ENCODE measurements at places on chromosomes 1 and 21.

DNA sequence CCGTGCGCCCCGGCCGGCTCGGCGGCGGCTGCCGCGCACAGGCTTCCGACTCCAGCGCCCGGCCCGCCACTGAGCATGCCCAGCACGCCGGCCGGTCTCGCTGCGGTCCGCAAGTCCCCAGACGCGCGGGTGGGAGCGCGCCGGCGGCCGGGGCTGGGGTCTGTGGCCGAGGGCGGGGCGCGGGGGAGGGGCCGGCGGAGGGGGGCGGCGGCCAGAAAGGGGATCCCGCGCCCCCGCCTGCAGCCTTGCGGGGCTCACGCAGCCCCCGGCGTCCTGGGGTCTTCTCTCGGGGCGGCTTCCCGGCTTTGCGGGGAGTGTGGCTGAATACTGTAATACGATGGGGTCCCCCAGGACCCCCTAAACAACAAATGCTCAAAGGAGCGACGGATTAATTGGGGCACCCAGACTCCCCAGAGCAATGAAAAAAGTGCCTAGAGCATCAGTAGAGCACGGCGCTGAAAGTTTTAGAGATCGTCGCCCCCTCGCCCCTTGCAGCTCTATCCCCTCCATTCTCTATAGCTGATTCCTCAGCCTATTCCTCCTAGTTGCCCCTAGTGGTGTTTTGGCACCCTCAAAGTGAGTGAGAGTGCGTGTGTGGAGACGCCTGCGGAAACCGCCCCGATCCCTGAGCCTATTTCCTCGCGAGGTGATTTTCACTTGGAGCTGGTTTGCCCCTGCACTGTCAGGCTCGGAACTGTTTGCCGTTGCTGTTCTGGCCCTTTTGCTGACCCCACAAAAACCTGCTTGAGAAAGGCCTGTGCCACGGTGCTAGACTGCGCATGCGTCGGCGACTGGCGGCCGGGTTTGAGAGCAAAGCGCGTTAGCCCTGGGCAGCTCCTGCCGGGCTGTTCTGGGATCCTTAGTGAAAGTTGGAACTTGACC, at the start of gene VAV3:
TSS of gene VAV3 (minus strand) at position 71 of the 882 bp plus-strand sequence. CDS start 311 bp downstream, outside the sequence.
- DNase-seq = no peak

DNA sequence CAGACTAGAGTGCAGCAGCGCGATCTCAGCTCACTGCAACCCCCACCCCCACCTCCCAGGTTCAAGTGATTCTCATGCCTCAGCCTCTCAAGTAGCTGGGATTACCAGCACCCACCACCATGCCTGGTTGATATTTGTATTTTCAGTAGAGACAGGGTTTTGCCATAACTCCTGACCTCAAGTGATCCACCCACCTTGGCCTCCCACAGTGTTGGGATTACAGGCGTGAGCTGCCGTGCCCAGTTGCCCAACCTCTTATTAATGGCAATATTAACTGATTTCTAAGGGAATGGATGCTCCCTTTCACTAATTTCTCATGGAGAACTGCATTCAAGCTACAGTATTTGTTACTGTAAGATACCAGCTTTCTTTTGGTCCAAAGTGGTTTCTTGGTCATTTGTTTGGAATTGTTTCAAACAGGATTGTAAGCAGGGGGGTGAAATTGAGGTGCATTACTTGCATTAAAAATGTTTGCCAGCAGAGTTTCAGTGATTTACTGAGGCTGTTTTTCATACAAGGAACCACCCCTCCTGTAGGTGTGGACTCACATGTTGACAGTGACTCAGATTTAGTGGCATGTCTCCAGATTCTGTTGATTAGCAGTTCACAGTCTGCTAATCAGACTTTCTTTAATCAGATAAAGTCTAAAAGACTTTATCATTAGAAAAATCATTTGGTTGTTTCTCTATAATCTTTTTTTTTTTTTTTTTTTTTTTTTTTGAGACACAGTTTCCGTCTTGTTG, 3.9 kb upstream of the TGFBR3 start:
- DNase-seq = no peak

GRCh38 chr1:48524892-48525467, 53.0 kb upstream of the SPATA6 start:
- DNase-seq = peak; percentile 2

DNA sequence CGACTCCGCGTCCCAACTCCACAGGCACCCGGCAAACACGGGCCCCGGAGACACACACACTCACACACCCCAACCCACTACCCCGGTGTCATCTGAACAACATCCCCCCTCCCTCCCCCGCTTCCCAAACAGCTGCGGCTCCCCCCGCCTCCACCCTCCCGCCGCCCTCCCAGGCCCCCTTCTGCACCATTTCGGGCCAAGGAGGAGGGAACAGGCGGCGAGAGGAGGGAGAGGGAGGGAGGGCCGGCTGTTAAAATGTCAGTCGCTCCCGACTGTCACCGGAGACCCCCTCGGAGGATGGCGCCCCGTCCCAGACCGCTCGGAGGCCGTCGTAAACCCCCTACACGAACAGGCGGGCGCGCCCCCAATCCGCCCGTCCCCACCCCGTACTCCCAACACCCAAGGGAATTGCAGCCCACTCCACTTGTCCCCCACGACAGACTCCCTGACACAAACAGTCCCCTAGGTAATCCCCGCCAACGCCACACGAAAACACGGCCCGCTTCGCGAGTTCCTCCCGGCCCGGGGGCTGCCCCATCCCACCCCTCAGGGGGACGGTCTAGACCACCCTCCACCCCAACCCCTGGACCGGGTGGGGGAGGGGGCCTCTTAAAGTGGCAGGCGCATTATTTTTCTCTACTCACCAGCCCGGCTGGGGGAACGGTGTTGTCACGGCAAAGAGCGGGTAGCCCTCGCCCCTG, 583 bp downstream of the MEF2D start:
- DNase-seq = no peak

DNA sequence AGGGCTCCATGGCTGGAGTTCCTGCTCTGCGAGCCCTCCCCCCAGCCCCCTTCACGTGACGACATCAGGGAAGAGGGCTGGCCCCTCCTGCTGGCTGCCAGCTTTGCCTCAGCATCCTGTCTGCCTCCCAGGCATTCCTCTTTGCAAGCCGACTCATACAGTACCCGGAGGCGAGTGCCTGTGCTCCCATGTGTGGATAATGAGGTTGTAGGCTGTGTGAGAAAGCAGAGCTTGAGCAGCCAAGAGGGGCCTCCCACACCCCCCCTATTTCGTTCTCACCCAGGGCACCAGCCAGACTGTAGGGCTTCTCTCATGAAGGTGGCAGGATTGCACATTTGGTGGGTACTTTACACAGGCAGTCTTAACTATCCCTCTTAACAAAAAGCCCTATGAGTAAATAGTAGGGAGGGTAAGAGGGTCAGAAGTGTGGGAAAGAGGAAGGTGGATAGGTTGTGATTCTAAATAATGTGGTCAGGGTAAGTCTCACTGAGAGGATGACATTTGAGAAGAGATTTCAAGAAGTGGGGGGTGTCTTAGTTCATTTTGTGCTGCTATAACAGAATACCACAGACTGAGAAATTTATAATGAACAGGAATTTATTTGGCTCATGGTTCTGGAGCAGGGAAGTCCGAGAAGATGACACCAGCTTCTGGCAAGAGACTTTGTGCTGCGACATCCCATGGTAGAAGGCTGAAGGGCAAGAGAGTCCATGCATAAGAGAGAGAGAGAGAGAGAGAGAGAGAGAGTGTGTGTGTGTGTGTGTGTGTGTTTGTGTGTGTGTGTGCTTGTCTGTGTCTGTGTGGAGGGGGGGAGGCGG, 113.5 kb downstream of the OMA1 start:
- no peak for DNase-seq

- DNase-seq = peak; percentile 54
Measured at GRCh38 chr1:17606826-17607440, 67.4 kb downstream of the ARHGEF10L start.

GRCh38 chr1:10934150-10934818, 78.2 kb upstream of the TARDBP start:
- no peak for DNase-seq

DNA sequence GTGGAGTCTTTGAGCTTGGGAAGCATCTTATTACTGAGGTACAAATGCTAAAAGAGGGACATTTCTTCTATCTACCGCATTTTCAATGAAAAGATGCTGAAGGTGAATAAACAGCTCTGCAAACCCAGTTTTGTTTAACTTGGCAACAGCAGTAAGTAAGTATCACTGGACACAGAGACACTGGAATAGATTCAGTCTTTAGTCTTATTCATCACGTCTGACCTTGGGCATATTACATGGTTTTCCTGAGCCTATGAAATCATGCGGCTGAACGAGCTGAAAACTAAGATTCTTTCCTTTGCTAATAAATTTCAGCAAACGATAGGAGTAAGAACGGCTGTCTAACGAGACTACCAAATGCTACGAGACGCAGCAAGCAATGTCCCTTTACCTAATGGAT, 207.4 kb downstream of the GABPA start:
- no peak for DNase-seq

DNA sequence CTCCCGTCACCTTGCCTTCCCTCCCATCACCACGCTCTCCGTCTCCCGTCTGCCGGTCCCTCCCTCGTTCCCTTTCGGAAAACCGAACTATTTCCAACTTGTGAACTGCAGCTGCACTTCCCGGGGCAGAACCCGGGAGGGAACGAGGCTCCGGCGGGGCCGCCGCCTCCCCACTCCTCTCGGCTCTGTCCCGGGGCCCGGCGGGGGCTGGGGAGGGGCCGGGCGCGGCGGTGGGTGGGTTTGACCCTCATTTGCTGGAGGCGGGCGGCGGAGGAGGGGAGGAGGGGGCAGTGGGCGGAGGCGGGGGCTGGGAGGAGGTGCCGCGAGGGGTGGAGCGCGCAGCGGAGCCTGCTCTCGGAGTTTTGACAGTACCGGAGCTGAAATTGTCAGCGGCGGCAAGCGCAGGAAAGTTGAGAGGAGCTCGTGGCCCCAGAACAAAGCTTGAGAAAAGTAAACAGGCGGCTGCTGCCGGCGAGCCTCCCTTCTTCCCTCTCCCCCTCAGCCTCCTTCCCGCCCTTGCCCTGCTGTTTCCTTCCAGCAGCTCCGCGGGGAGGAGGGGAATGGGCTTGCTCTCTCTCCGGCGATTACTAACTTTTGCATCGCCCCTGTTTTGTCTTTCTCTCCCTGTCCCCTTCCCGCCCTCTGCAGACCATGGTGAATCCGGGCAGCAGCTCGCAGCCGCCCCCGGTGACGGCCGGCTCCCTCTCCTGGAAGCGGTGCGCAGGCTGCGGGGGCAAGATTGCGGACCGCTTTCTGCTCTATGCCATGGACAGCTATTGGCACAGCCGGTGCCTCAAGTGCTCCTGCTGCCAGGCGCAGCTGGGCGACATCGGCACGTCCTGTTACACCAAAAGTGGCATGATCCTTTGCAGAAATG, 2.9 kb downstream of the LMO4 start:
- no peak for DNase-seq

GRCh38 chr21:43361127-43361492, 65.8 kb downstream of the SIK1 start:
- no peak for DNase-seq

GRCh38 chr1:160863774-160864131, 1.1 kb upstream of the CD244 start:
- no peak for DNase-seq

GRCh38 chr1:221228594-221228993, 349.4 kb downstream of the HLX start:
- DNase-seq = no peak

- DNase-seq = no peak
Measured at GRCh38 chr1:43460988-43461693, 7.4 kb upstream of the HYI start.

DNA sequence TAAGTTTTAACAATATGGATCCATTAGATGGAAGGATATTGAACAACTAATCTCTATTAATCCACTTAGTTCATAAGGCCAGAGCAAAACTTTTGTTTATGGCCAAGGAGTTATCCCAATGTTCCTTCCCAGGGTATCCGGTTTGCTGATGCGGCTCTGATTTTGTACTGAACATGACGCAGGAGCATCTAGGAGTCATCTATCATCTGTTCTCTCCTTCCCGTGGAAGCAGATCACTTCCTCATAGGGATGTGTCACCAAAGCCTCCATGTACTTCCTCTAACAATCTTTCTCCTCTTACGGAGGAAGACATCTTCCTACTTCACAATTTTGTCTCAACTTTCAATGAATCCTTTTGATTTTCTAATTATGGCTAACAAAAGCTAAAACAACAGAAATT, 206.6 kb downstream of the APP start:
- DNase-seq = no peak

- no peak for DNase-seq
Measured at GRCh38 chr1:230832476-230832875, 35.8 kb downstream of the C1orf198 start.

DNA sequence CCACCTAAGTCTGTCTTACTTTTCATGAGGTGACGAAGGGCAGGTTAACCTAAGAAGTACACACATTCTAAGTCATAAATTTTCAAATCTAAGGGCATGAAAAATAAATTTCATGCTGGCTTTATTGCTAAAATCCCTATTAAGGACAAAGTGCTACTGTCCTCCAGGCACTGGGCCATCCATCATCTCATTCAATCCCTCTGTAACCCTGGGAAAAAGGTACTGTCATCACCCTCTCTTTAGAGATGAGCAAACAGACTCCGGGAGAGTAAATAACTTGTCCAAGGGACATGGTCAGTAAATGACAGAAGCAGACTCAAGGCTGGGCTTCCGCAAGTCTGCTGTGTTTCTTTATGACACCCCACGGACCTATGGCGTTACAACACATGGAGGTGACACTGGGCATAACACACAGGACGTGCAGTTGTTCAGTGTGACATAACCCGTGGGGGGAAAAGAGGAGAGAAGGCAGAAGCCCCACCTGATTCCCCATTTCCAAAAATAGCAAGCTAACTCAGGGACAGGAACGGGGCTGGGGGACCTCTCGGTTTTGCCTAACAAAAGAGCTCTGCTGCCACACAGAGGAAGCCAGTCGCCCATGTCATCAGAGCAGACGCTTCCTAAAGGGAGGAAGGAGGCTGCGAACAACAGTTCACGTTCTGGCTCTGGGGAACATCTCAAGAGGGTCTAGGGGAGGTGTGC, 12.5 kb upstream of the SRM start:
- DNase-seq = no peak

DNA sequence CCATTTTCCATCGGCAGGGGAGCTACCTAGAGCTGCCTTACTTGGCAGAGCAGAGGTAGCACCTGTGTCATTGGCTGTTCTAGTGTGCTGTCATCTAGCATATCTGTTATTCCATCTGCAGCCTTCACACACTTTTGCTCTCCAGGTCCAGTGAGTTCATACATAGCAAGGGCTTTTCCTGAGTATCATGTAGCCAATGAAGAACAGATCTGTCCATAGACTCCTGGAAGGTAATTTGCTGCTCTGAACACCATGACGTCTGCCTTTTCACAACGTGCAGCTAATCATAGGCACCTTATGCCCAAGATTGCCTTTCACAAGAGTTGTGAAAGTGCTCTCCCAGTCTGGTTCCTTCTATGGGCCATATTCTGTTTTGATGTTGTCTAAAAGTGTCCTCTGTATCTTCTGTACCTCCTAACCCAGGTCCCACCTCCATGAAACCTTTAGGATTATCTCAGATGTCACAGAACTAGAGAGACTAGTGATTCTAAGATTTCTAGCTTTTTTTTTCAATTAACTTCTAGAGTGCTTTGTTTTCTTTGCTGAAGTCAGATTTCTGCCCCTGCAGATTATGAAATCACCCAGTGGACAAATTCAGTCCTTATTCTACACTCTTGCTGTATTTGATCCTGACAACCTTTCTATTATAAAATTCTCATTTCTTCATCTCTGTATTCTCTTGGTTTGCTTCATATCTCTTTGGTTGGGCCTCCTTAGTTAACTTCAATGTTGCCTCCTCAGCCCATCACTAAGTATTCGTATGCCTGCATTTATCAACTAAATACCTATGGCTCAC, 134.8 kb downstream of the PBX1 start:
- no peak for DNase-seq
